IPS-NIHi11 (cell line): ENCODE measurements at places on chromosomes 4 and X.

- DNase-seq, result peak; percentile 50
These were observed 31.2 kb downstream of the PJA1 start for GRCh38 chrX:69133921-69134542.

DNA sequence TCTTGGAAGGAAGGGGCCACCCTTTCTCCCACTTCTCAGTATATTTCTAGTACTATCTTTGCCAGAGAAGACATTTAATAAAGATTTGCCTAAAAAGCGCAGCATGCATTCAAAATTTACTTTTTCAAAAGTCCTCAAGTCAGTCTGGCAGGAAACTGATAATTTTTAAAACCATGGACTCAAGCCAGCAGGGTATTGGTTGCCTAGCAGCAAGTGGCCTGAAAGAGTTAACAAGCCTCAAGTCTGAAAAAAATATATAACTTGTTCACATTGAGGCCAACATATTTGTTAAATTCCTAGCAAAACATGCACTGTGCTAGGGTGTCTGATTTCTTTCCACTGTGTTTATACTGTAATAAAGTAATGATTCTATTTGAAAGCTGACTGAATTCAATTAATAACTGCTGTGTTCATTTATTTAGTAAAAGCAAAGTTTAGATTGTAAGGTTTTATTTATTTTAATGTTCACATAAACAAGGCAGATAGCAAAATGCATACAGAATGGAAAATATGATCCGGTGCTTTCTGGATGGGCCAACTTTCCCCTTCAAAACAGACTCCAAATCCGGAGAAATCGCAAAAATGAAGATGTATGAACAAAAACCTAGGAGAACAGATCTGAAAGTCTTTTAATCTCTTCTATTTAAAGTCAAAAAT lies 218.5 kb upstream of the FGF13 start:
- no peak for DNase-seq

- peak; percentile 33 for DNase-seq
These were observed 68.2 kb upstream of the TMEM33 start for GRCh38 chr4:41866799-41867677.

DNA sequence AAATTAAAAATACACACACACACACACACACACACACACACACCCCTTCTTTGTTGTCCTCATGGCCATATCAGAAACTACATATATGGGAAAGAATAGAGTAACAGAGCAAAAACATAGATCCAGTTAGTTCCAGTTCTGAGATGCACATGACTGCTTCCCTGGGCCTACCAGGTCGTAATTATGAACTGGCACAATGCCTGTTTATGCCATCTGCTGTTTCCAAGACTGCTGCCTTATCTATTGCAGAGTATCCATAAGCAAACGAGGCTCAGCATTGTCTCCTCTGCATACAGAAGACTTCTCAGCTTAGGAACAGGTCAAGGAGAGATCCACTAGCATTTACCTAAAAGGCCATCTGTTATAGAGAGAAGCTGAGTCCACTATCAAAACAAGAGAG lies 789.0 kb downstream of the TECRL start:
- no peak for DNase-seq

DNA sequence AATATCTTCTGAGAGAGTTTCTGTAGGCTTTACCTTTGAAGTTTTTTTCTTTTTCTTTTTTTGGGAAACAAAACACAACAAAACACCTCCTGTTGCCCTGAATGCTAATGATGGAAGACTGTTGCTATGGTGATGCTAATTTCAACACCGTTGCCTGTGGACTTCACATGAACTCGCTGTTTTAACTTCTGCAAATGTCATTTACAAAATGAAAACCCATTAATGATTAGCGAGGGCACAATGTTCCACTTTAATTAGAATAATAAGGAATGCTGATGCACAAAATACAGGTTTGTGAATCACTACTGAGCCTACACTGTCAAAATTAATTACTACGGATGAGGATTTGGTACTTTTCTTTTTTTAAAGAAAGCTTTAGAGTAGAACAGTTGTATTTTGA lies 227.1 kb upstream of the FTHL17 start:
- peak; percentile 14 for DNase-seq
